ENCODE measurements at places on chromosomes 5 and 9.

DNA sequence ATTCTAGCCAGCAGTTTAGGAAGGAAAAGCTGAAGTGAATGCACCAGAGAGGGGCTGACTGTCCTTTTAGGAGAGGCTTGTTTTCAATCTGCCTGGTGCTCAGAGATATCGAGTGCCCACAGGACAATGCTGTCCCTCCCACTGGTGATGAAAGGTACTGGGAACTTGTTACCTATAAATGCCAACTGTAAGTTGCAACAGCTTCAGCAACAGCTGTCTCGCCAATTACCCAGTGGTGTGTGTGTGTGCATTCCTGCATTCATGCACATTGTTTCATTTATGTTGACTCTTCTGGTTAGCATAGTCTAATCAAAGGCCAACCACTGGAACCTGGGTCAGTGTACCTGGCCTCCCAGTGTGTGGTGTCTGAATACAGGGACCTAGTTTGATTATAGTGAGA, 161.1 kb downstream of the CSNK1G3 start:
- DNase-seq: peak; percentile 30

DNA sequence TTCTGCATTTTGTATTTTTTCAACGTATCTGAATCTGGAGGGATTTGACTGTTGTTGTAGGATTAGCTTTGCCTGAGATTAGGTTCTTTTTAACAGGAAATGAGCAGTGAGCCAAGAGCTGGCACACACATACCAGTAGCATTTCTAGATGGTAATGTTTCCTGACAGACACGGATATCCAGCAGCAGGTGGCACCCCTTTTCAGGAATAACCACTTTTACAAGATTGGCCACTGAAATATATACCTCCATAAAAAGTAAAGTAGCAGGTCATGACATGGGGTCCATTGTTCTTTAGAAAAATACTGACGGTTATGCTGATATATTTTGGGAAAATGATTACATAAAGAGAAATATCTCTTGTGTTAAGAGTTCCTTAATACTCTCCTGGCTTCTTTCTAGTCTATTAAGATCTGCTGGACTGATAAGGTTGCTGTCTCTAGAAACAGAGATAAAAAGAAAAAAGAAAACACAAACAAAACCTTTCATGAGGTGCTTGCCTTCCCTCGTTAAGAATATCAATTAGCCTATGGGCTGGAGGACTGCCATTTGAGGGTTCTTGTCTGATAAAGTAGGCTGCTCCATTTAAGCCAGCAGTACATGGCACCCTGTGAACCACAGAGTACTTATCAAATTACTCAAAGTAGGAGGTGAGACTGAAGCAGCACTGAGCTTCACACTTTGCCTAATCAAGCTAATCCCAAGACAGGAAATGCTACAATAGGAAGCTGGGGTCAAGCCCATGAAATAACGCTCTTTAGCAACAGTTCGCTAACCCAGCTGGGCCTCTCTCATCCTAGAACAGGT, 101.6 kb upstream of the PCA3 start:
- no peak for DNase-seq

- DNase-seq: no peak
Observed at GRCh38 chr9:19513671-19514275, 105.0 kb downstream of the ACER2 start.

GRCh38 chr5:83899326-83899970, 178.8 kb upstream of the HAPLN1 start:
- DNase-seq: no peak

DNA sequence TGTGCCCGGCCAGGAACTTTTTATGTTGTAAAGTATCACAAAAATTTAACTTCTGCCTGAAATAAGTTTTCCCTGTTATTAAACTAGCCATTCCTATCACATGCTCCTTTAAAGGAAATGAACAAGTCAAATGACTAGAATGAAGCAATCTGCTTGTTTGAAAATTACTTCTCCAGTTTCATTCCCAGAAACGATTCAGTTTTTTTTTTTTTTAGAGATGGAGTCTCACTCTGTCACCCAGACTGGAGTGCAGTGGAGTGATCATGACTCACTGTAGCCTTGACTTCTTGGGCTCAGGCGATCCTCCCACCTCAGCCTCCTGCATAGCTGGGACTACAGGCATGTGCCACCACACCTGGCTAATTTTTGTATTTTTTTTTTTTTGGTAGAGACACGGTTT, 13.3 kb upstream of the GNG10 start:
- no peak for DNase-seq

- no peak for DNase-seq
Observed at GRCh38 chr5:115352571-115352970, 56.1 kb upstream of the CCDC112 start.

DNA sequence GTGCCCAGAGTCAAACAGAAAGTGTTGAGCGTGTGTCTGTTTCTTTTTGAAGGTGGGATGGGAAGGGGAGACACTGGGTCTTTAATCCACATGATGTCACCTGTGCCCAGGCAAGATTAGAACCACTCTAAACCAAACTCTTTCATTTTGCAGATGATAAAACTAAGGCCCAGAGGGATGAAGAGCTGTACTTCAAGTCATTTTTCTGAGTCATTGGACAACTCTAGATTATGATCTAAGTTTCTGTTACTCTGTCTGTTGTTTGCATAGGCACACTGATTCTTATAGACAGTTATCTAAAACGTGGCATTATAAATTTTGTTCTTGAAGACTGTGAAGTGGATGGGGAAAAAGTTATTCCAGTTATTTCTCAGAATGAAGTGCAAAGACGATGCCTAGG, 48.8 kb downstream of the MAST4 start:
- DNase-seq: no peak

DNA sequence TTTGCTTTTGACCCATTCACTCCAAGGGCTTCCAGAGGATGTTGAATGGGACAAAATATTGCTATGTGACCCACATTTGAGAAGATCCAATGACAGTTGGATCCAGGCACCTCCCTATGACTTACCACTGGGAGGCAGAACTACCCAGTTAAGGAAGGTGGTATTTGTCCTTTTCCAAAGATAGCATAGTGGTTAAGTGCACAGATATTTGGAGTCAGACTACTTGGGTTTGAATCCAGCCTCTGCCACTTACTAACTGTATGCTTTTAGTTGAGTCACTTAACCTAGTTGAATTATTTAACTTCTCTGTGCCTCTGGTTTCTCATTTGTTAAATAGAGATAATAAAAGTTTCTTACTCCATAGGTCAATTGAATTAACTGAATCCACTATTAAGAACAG, 74.5 kb upstream of the PALM2AKAP2 start:
- no peak for DNase-seq

DNA sequence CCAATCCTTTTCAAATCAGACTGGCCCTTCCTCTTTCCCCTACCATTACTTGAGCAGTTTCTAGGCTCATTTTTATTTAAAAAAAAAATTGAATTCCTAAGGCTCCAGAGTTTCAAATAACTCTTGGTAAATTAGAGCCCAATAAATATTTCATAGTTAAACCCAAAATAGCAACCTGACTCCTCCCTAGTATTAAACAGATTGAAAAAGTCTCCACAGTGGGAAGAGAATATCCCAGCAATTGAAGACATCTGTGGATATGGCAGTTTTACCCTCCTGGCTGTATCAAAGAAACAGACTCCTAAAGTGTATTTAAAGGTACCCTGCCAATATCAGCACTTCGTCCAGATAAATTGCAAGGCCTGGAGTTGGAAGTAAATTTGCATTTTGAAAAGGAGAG, 52.7 kb upstream of the GDNF start:
- no peak for DNase-seq

GRCh38 chr5:146345240-146345577, 6.6 kb downstream of the POU4F3 start:
- no peak for DNase-seq

GRCh38 chr9:128906741-128907140, 14.0 kb upstream of the PHYHD1 start:
- no peak for DNase-seq

DNA sequence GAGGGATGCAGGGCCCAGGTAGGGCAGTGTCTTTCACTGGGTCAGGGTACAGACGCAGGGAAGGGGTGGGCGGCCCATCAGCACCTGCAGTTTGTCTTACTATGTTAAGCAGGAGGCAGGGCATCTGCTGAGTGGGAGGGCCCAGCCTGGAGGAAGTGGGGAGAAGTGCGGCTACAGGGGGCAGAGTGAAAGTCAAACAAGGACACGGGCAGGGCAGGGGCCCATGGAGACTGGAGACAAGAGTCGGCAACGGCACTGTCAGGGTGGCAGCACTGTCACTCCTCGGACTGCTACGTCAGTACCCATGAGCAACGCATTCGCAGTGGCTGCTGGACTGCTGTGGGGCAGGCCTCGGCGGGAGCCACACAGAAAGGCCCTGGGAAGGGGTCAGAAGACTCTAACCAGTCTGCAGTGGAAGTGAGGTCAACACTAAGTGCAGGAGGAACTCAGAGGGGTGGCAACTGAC, 19.7 kb downstream of the CAMSAP1 start:
- DNase-seq: no peak

- DNase-seq: no peak
Observed at GRCh38 chr5:141528291-141528984, 39.6 kb downstream of the PCDHGC5 start.

DNA sequence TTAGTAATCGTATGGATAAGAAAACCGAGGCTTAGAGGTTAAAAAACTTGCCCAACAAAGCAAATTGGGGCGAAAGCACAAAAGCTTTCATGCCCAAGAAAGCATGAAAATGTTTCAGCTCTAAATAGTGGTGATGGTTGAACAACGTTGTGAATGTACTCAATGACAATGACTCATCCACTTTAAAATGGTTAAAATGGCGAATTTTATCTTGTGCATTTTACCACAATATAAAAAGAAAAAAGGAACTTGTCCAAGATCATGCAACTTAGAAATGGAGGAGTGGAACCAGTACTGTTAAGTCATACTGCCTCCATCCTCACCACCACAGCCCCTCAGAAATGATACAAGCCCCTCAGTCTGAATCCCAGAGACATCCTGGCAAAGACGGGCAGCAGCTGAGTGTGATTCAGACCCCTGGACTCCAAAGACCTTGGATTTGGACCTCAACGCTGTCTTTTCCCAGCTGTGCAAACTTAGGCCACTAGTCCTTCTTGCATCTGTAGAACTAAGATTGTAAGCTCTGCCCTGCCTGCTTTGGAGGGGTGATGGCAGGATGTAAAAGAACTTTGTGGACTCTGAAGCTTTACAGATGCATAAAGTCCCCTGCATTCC, 158.4 kb downstream of the GABBR2 start:
- no peak for DNase-seq

DNA sequence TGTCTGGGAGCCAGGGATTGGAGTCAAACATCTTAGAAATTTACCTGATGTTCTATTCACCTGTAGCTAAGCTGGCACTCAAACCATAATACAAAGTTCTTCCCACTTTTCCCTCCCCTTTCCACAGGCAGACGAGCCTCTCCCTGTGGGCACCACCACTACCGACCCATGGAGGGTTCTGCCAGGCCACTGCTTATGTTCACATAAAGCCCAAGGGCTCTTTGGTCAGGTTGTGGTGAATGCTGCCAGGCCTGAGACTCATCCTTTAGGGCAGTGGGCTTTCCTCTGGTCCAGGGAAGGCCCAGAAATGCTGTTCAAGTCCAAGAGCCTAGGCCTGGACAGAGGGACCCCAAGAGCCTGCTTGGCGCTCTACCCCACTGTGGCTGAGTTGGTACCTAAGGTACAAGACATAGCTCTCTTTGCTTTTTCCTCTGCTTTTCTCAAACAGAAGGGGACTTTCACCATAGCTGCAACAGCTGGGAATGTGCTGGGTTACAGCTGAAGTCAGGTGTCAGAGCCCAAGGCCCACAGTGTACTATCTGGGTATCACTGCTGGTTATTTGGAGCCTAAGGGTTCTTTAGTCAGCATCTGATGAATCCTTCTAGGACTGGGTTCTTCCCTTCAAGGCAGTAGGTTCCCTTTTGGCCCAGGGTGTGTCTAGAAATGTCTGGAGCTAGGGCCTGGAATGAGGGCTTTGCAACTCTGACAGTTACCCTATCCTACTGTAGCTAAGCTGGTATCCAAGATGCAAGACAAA, 620.1 kb downstream of the TLE1 start:
- DNase-seq: no peak

DNA sequence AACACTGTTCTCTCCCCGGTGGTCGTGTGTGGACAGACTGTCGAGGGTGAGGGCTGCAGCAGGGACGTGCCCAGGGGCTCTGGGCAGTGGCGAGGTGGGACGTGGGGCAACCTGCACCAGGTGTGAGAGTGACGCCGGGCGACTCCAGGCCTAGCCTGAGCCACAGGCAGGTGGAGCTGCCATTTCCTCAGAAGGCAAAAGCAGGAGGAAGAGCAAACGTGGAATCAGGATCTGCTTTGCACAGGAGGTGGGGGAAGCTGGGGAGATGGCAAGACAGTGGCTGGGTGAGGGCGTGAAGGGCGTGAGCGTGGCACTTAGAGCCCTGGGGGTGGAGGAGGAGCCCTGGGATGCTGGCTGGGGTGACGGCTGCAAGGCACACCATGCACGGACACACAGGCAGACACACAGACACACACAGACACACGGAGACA, 39.6 kb upstream of the NSMF start:
- DNase-seq: no peak

- DNase-seq: no peak
Observed at GRCh38 chr5:143533475-143533874, 130.0 kb upstream of the NR3C1 start.

- no peak for DNase-seq
Observed at GRCh38 chr5:170486371-170486770, 17.4 kb upstream of the KCNIP1 start.

- DNase-seq: no peak
Observed at GRCh38 chr9:69572611-69573010, 99.6 kb downstream of the APBA1 start.

- no peak for DNase-seq
Observed at GRCh38 chr9:86185872-86186271, 73.6 kb downstream of the C9orf153 start.

DNA sequence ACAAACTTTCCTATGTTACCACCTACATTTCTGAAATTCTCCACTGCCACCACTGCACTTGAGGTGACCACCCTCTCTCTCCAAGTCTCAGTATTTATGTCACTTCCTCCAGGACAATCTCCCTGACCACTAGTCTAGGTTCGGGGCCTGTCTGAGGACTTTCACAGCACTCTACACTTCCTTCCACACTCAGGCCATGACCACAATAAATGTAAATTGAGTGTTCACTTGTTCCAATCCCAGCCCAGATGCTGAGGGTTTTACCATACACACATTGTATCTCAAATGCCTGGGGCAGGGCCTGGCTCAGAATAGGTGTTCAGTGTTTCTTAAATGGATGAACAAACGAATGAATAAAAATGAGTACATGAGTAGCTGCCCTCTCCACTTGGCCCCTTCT, 26.9 kb upstream of the CCNG1 start:
- no peak for DNase-seq

- no peak for DNase-seq
Observed at GRCh38 chr5:95850391-95850894, 27.9 kb upstream of the GLRX start.

GRCh38 chr9:16368237-16369087, 502.0 kb downstream of the BNC2 start:
- DNase-seq: no peak

DNA sequence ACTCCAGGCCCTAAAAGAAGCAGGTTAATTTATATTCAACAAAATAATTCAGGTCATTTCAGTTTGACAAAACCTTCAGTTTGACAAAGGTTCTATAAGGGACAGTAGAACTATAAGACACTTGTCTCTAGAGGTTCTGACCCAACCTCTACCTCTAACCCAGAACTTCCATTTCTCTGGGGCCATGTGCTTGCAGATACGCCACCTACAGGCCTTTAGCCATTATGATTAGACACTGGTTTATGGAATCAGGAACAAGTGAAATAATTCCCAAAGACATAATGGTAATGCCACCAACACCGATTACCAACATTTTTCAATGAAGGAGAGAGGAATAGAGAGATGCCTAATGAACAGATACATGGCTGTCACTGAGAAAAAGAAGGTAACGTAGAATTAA, 733.9 kb downstream of the PRELID2 start:
- peak; percentile 0 for DNase-seq
